Tibial nerve (tissue), 4 donors: ENCODE measurements at places on chromosomes 13 and 19. TPM values are rescaled to one million over a fixed set of nuclear protein-coding genes. Genes with fewer than 3 reads are reported as not detected.

BST2 gene
- total RNA-seq: 73.2 TPM

TIMM13 gene
- total RNA-seq: 30.2 TPM

TMIGD2 gene
- 1.2 TPM for total RNA-seq

CD37 gene
- total RNA-seq: 18.6 TPM

RASIP1 gene
- total RNA-seq: 21.0 TPM

ATP4A gene
- total RNA-seq: not detected

TMEM238 gene
- total RNA-seq: 7.5 TPM

FOXA3 gene
- not detected for total RNA-seq

NCR1 gene
- not detected for total RNA-seq

SLC10A2 gene
- not detected for total RNA-seq

VSTM1 gene
- not detected for total RNA-seq

ENOX1 gene
- total RNA-seq: 2.6 TPM

KASH5 gene
- not detected for total RNA-seq

LMTK3 gene
- total RNA-seq: under 0.01 TPM
